RPMI7951 (cell line): ENCODE measurements at places on chromosomes 7 and 10. TPM values are rescaled to one million over a fixed set of nuclear protein-coding genes. Genes with fewer than 3 reads are reported as not detected.

Gene GPR158
- total RNA-seq, result 10.0 and 13.7 TPM in 2 replicates

Gene BMPER
- total RNA-seq, result 3.0 and 7.2 TPM in 2 replicates

Gene ZNF425
- 0.48 and 1.3 TPM in 2 replicates for total RNA-seq

Gene SPDYE16
- total RNA-seq, result not detected in 2 replicates

Gene ERVW-1
- total RNA-seq, result not detected in 2 replicates

Gene DDC
- total RNA-seq, result 0.39 TPM in 1 of 2 replicates, not detected in the other

Gene CTAGE8
- total RNA-seq, result 0.39 TPM in 1 of 2 replicates, not detected in the other

Gene TRIL
- total RNA-seq, result 6.4 and 7.1 TPM in 2 replicates

Gene NXPH1
- total RNA-seq, result not detected in 2 replicates

Gene SCART1
- total RNA-seq, result 0.10 and 0.24 TPM in 2 replicates

Gene FKBP6
- total RNA-seq, result not detected in 2 replicates

Gene STOX1
- total RNA-seq, result 0.96 and 1.2 TPM in 2 replicates

Gene GNGT1
- total RNA-seq, result 0.24 TPM in 1 of 2 replicates, not detected in the other

Gene CDNF
- total RNA-seq, result 0.29 TPM in 1 of 2 replicates, not detected in the other

Gene PLEKHS1
- 0.29 and 0.84 TPM in 2 replicates for total RNA-seq

Gene TRPV6
- not detected in 2 replicates for total RNA-seq

Gene MBL2
- total RNA-seq, result not detected in 2 replicates

Gene LIPA
- 57.1 and 74.7 TPM in 2 replicates for total RNA-seq

Gene MOSPD3
- 19.7 and 28.7 TPM in 2 replicates for total RNA-seq

Gene SPDYE11
- not detected in 2 replicates for total RNA-seq

Gene INMT
- total RNA-seq, result 79.9 and 94.1 TPM in 2 replicates

Gene LGI1
- total RNA-seq, result 0.12 TPM in 1 of 2 replicates, not detected in the other

Gene TMEM196
- total RNA-seq, result not detected in 2 replicates

Gene CABCOCO1
- total RNA-seq, result not detected in 2 replicates

Gene PCLO
- 1.2 and 1.3 TPM in 2 replicates for total RNA-seq

Gene ZPBP
- total RNA-seq, result not detected in 2 replicates
